ENCODE measurements at places on chromosomes 1 and 21. TPM values are rescaled to one million over a fixed set of nuclear protein-coding genes. Genes with fewer than 3 reads are reported as not detected.
A peak's percentile ranks its signal among the peaks of the same experiment; 100 is the strongest.

GRCh38 chr1:69513601-69514000 lies 54.1 kb upstream of the LRRC7 start:
- H3K4me3 ChIP-seq = no peak overlapping the region
- DNase-seq = no peak
- H3K27me3 ChIP-seq = no peaks in the 10 kb centered on the region

DNA sequence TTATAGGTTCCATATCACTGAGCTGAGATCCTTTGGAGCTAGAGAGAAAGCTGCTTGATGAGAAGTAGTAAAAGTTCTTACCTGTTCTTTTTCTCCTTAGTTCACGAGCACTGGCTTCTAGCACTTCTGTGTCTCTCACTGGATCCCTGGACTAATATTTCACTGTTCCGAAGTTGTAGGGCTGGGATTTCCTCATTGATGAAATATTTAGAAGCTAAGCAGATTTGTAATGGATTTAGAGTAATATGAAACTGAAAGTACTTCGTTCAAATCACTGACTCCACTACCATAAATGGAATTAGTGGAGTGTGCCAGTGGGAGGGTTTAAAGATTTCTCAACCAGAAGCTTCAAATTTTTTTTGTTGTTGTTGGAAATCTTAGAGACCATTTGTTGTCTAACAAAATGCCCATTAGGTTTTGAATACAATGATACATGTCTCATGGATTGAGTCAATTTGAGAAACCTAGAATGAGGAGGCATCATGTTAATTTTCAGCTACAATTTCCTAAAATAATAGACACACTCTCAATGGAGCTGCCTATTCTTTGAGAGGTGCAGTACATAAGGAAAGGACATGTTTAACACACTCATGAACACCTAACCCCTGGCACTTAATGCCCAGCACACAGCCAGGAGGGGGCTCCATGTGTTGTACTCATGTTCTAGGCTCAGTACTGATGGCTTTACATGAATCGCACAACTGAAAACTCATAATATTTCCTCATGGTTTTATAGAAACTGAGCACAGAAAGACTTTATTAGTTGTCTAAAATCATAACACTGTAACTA lies at the start of gene GBP1:
Gene GBP1 (minus strand): TSS at position 130 of the 790 bp plus-strand sequence. CDS start 1,974 bp downstream, outside the sequence.
- H3K4me3 ChIP-seq = peak within 1 kb of the TSS; percentile 44
- peaks cover 39% of the 10 kb centered on the region for H3K4me1 ChIP-seq
- no peak for DNase-seq
- no peaks in the 10 kb centered on the region for H3K36me3 ChIP-seq

GRCh38 chr1:9629445-9630201 lies 21.9 kb upstream of the PIK3CD start:
- no peaks in the 10 kb centered on the region for H3K27me3 ChIP-seq
- peak; percentile 82 for DNase-seq
- H3K36me3 ChIP-seq = no peaks in the 10 kb centered on the region
- peaks cover 6% of the 10 kb centered on the region for H3K4me1 ChIP-seq
- H3K27ac ChIP-seq = peak overlapping the region; percentile 75
- H3K4me3 ChIP-seq = peak overlapping the region; percentile 21

The CD53 gene
- total RNA-seq = 80.7 TPM

DNA sequence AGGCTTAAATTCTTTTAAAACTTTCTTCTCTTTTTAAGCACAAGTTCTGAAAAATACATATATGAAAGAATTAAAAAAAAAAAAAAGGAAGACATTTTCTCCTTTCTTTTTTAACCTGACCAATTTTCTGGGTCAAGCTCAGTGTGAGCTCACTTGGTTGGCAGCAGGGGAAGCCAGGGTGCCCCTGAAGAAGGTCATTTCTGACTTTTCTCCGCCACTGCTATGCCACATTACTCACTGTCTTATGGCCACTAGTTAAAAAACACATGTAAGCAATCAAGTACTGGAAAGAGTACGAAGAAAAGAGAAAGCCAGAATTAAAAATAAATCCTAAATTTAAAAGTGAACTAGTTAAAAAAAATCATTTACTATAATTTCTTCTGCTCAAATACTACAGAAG lies 275.0 kb downstream of the NEGR1 start:
- H3K4me3 ChIP-seq = no peak overlapping the region
- H3K27ac ChIP-seq = no peak overlapping the region
- no peaks in the 10 kb centered on the region for H3K36me3 ChIP-seq
- no peaks in the 10 kb centered on the region for H3K4me1 ChIP-seq
- no peaks in the 10 kb centered on the region for H3K27me3 ChIP-seq
- no peak for DNase-seq
